Activated T-cell treated with anti-CD3 and anti-CD28 coated beads, Interleukin-2, amount 50 U/mL, for 72 hours (primary cell): ENCODE measurements at places on chromosomes 7 and 10. TPM values are rescaled to one million over a fixed set of nuclear protein-coding genes. Genes with fewer than 3 reads are reported as not detected.

The APBB1IP gene
- 44.1 TPM for total RNA-seq

The OR2F2 gene
- total RNA-seq: not detected

The MKX gene
- 1.0 TPM for total RNA-seq

The LGI1 gene
- not detected for total RNA-seq

The IKZF1 gene
- total RNA-seq: 427 TPM

The HTR5A gene
- not detected for total RNA-seq

The CHN2 gene
- total RNA-seq: 1.2 TPM

The NOBOX gene
- total RNA-seq: not detected

The TMUB1 gene
- 67.3 TPM for total RNA-seq

The SPDYE8 gene
- not detected for total RNA-seq

The MSMB gene
- total RNA-seq: not detected

The INHBA gene
- 0.05 TPM for total RNA-seq

The HYAL4 gene
- total RNA-seq: 0.48 TPM

The POLL gene
- 34.8 TPM for total RNA-seq

The BHLHA15 gene
- 3.3 TPM for total RNA-seq

The PDLIM1 gene
- total RNA-seq: 1.4 TPM

The HOXA6 gene
- not detected for total RNA-seq

The SPDYE2B gene
- total RNA-seq: not detected

The DUS4L gene
- 14.9 TPM for total RNA-seq

The OR2A12 gene
- not detected for total RNA-seq

The FBXW4 gene
- total RNA-seq: 64.6 TPM

The RBP3 gene
- total RNA-seq: not detected

The PIP gene
- not detected for total RNA-seq

The SLC16A12 gene
- not detected for total RNA-seq

The FOXP2 gene
- not detected for total RNA-seq

The NUTM2D gene
- 1.5 TPM for total RNA-seq

The SFTPA1 gene
- total RNA-seq: not detected

The METTL27 gene
- 1.8 TPM for total RNA-seq

The ACSM6 gene
- not detected for total RNA-seq
